ENCODE measurements at places on chromosomes 7 and 10.

DNA sequence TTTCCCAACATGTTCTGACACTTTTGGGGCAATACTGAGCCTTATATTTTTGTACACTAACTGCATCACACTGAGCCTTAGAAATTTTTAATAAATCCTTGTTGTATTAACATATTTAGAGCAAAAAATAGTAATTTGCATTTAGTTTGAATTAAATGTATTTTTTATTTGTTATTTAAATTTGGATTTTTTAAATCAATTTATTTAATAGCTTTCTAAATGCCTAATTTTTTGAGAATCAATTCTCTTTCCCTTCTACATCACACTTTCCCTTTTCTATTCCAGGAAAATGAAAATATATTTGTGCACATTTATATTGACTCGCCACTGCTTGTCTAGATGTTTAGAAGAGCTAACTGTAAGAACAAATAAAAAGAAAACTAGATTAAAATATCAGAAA is 414.6 kb upstream of the POM121L12 start:
- DNase-seq: no peak

DNA sequence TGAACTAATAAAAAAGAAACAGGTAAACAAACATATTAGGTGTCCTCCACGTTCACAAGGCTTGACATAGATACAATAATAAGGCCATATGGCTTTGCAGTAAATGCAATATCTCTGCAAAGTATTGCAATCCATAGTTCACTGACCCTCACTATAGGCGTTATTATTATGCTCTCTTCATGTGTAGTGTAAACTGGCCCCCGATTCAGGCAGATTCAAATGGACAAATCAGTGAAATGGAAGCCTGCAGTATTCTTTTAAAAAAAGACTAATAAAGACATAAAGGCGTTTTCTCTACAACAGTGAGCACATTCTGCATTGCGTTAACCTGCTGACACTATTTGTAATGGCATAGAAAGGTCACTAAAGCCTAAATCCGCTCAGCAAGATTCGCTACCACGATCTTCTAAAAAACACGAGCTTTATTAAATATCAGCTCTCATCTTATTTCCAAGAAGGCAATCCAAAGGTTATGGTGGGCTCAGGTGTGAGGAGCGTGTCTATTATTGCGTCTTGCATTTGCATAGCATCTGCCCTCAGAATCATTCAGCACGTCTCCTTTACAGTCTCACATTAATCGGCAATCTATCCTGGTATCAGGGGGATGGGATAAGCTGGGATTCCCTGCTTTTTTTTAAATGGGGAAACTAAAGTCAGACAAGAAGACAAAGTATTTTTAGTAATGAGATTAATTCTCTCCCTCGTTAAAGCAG is 36.2 kb downstream of the FRMD4A start:
- no peak for DNase-seq

GRCh38 chr10:45640941-45641340 is 31.6 kb downstream of the ZFAND4 start:
- no peak for DNase-seq

- no peak for DNase-seq
These were observed 667.0 kb downstream of the TYW1 start for GRCh38 chr7:67663644-67664043.

GRCh38 chr10:31669357-31669756 is 259.3 kb downstream of the ARHGAP12 start:
- DNase-seq: no peak

DNA sequence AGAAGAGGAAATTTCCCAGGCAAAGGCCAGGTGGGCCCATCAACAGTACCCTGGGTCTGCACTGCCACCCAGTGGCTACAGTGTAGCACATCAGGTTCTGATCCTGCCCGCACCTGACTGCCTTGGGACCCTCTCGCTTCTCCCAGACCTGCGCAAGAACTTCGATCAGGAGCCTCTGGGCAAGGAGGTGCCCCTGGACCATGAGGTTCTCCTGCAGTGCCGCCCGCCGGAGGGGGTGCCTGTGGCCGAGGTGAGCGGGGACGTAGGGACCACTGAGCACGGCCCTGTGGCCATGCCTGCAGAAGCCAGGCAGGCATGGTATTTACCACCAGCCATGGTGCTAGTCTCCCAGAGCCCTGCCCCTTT is 33.9 kb upstream of the SLC29A3 start:
- DNase-seq: no peak

GRCh38 chr7:107951172-107951787 is 51.7 kb downstream of the LAMB1 start:
- DNase-seq: no peak

- no peak for DNase-seq
These were observed 240.3 kb downstream of the IPMK start for GRCh38 chr10:58027426-58027825.

DNA sequence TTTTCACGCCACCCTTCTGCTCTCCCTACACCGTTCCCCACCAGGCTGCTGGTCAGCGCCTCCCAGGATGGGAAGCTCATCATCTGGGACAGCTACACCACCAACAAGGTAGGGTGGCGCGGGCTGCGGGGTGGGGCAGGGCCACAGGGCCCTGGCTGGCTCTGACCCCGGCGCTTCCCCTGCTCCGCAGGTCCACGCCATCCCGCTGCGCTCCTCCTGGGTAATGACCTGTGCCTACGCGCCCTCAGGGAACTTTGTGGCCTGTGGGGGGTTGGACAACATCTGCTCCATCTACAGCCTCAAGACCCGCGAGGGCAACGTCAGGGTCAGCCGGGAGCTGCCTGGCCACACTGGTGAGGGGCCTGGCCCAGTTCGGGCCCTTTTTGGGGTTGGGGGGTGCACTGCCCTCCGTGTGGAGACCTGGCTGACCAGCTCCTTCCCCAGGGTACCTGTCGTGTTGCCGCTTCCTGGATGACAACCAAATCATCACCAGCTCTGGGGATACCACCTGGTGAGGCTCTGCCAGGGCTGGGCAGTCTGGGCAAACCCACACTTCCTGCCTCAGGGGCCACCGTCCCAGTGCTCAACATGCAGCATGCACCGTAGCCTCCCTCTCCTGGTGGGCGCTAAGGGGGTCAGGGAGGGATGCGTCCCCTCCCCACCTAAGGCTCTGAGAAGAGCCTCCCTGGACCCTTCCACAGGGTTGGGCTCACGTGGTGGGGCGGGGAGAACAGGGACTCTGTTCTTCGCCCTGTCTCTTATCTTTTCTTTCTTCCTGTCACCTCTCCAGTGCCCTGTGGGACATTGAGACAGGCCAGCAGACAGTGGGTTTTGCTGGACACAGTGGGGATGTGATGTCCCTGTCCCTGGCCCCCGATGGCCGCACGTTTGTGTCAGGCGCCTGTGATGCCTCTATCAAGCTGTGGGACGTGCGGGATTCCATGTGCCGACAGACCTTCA is 4.0 kb downstream of the GNB2 start:
- no peak for DNase-seq

DNA sequence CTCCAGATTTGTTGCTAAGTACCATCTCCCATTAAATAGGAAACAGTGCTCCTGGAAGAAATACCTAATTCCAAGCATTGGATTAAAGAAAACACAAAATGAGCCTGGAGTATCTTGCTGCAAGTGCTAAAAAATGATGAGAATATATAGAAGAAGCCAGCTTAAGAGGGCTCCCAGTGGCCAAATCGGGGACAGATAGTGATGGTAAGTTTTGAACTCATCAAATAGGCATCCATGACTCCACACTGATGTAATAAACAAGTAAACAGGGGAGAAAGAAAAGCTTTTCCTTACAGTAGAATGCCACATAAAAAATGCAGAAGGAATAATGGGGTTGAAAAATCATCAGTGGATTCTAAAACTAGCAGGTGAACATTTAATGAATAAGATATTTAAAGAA is 72.4 kb downstream of the CTTNBP2 start:
- no peak for DNase-seq
